NCI-H524 treated with DMSO at 0.1 percent for 48 hours (cell line): ENCODE measurements at places on chromosomes 13 and 19.

- no peak for DNase-seq
These were observed 222.8 kb downstream of the DCT start for GRCh38 chr13:94256721-94257120.

GRCh38 chr19:9885077-9885552 is 50.0 kb downstream of the PIN1 start:
- DNase-seq, result no peak

- no peak for DNase-seq
These were observed 1.2 kb downstream of the MTIF3 start for GRCh38 chr13:27449081-27449603.

DNA sequence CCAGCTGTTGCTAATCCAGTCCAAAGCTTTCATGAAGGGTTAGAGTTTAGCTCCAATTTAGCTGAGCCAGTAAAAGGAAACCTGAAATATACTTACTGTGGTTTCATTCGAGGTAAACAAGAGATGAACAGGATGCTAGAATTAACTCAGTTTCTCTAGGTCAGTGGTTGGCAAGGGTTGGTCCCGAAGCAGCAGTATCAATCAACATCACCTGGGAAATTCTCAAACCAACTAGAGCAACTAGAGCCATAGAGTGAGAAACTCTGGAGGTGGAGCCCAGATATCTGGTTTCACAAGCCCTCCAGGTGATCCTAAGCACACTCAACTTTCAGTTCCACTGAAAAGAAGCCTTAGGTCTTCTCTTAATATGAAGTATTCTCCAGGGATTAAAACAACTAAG is 376.7 kb downstream of the OXGR1 start:
- DNase-seq, result no peak

- peak; percentile 72 for DNase-seq
These were observed 2.2 kb upstream of the TSPAN16 start for GRCh38 chr19:11293433-11294389.

- no peak for DNase-seq
These were observed 515.6 kb downstream of the UQCRFS1 start for GRCh38 chr19:28697308-28697707.

- no peak for DNase-seq
These were observed 9.5 kb upstream of the FFAR2 start for GRCh38 chr19:35438527-35438926.

DNA sequence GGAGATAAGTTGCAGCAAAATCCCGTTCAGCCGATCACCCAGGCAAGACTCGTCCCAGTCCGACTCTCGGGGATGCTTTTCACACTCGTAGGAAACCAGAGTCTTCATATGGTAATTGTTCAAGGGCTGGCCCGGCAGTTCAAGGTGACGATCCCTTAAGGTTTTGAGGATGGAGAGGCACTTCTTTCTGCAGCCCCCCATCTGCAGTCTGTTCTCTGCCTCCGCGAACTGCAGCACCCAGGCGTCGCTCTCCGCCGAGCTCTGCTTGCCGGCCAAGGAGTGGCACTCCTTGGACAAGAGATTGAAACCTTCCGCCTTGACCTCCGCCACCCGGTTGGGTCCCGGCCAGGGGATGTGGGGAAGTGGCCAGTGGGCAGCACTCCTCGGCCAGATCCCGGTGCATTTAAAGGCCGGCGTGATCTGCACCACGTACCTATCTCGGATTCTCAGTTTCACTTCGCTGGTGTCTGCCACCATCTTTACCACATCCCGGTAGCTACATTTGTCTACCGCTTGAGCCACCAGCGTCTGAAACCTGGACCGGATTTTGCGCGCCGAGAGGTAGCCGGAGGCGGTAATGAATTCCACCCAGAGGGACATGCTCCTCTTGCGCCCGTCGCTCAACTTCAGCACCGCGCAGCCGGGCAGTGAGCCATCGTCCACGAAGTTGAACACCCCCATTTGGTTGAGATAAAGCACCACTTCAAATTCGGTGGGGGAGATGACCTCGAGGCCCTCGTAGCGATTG is 1.1 kb downstream of the MAB21L1 start:
- no peak for DNase-seq

DNA sequence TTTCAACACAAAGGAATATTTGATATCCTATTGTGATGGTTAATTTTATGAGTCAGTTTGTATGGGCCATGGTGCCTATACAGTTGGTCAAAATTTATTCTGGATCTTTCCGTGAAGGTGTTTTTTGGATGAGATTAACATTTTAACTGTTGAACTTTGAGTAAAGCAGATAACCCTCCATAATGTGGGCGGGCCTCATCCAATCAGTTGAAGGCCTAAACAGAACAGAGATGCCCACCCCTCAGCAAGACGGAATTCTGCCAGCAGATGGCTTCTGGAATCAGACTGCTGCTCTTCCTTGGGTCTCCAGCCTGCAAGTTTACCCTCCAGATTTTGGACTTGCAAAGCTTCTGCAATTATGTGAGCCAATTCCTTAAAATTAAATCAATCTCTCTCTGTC is 16.0 kb downstream of the CSNK1A1L start:
- DNase-seq, result no peak
